Stimulated activated CD8-positive, alpha-beta memory T cell treated with anti-CD3 and anti-CD28 coated beads, Interleukin-15, amount 100 ng/mL, for 24 hours (primary cell): ENCODE measurements at places on chromosomes 7 and 10.

DNA sequence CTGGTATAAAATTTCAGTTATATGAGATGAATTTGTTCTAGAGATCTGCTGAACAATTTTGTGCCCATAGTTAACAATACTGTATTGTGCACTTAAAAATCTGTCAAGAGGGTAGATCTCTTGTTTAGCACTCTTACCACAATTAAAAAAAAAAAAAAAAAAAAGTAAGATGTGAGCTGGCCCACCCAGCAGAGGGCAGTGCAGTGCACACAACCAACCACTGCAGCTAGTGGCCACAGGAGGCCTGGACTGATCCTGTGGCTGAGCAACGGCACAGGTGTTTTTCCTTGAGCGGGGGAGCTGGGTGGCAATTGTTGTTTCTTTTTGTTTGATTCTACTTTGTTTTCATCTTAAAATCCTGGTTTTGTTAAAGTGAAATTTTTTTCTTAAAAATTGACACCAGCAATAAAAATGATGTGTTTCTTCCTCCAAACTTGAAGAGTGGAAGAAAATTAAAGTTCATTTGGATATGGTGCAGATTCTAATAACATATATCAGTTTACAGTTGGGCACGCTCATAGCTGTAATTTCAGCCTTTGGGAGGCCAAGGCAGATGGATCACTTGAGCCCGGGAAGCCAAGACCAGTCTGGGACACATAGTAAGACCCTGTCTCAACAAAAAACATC is 171.1 kb upstream of the TBX20 start:
- DNase-seq: no peak

GRCh38 chr7:77931841-77932240 is 133.3 kb downstream of the PHTF2 start:
- no peak for DNase-seq

GRCh38 chr7:66747881-66748511 is 7.5 kb downstream of the RABGEF1 start:
- no peak for DNase-seq

GRCh38 chr10:56991591-56992069 is 630.6 kb upstream of the ZWINT start:
- no peak for DNase-seq

GRCh38 chr7:137944168-137944567 is 57.7 kb downstream of the CREB3L2 start:
- no peak for DNase-seq
